ENCODE measurements at places on chromosomes 7 and 10.

- no peak for DNase-seq
Measured at GRCh38 chr10:71725249-71725648, 5.7 kb upstream of the C10orf105 start.

DNA sequence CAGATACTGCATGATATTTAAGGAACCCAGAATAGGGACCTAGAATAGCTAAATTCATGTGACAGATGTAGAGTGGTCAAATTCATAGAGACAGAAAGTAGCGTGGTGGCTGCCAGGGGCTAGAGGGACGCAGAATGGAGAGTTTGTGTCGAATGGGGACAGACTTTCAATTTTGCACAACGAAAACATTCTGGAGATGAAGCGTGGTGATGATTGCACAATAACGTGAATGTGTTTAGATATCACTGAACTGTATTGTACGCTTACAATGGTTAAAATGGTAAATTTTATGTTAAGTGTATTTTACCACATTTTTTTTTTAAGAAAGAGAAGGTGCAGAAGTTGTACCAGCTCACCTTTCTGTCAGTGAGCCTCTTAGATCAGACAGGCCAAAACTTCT is 137.8 kb upstream of the TNS3 start:
- no peak for DNase-seq

GRCh38 chr7:90597563-90598253 is 1.6 kb downstream of the CDK14 start:
- DNase-seq = no peak

DNA sequence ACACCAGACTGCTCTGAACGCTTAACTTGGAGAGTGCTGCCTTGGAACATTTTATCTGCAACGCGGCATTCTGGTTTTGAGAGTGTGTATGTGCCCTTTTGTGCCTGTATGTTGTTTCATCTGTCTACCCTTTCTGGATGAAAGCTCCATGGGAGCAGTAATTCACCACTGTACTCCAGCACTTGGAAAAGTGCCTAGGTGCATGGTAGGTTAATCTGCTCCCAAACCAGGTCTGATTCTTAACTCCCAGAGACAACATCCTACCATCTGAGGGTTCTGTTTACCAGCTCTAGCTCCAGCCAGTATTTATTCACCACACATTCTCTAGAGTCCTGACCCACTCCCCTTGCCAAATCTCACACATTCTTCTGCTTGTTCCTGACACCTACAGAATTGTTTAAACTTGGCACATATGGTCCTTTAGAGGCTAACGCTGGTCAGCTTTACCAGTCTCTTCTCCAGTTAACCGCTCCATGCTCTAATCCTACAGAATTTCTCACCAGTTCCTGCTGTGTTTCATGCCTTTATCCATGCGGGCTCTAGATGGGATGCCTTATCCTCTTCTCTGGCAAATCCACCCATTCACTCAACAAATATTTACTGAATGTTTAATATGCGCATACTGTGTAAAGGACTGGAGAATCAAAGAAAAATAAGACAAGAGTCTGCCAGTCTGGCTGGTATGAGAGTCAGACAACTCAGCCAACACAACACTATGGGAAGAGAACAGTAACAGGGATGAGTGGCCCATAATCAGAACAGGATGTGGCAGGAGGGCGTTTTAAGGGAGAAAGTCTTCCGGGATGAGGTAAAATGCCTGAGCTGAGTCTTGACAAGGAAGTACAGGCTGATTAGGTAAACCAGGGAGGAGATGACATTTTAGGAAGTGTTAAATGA is 46.3 kb downstream of the MTPN start:
- no peak for DNase-seq

DNA sequence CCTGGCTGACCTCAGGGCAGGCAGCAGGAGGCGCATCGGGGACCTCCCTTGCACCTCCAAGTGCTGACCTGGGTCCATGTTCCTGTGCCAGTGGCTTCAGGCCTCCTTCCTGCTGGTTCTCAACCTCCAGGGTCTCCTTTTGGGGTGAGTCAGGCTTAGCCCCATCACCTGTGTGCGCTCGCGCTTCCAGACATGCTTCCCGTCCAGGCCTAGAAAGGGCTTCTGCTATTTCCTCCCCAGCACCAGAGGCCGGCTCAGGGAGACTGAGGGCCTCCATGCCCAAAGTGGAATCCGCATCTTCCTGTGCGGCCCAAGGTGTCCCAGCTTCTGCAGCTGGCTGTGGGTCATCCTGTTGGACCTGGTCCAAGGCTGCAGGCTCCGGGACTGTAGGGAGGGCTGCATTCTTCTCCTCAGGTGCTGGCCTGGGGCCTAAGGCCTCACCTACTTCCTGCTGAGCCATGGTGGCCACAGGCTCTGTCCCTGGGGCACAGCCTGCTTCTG is 5.9 kb downstream of the NACAD start:
- no peak for DNase-seq

DNA sequence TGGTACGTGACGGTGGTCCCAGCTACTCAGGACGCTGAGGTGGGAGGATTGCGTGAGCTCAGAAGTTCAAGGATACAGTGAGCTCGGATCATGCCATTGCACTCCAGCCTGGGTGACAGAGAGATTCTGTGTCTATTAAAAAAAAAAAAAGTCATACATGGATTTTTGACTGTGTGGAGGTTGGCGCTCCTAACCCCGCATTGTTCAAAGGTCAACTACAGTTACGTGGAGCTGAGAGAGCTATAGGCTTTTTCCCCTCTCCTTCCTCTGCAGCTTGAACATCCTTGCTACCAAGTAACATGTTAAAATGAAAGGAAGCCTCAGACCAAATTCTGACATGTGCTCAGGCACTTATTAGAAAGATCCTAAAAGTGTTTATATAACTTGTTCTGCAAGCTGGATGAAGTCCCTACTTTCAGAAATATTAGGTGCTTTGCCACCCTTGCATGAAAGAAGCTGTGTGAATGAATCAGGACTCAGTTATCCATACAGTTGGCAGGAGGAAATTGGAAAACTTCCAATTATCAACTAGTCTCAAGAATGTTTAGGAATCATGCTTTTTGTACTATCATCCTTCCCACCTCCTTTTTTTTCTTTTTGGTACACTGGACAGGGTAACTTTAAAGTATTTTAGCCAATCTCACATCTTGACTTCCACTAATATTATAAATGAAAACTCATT is 12.5 kb upstream of the ST7 start:
- no peak for DNase-seq

DNA sequence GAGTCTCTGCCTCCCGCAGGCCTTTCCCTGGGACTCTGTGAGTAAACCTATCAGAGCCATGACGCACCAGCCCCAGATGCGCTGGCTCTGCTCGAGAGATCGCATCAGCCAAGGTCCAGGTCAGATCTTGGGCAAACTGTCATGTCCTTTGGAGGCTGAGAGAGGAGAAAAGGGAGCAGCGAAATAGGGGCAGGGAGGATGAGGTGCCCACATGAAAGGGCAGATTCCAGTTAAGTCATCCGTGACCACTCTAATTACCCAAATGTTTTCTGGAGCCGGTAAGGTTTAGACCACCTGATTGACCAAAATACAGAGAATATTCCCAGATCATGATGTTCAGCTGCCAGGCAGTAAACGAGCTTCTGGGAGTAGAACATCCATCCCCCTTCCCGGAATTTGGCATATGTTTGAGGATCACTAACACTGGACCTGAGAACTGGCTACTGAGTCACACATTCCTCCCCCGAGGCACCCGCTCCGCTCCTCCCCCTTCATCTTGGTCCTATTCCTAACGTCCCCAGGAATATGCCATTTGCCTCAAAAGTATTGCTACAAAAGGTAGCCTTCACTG is 88.0 kb downstream of the FGFR2 start:
- no peak for DNase-seq

- DNase-seq = no peak
Measured at GRCh38 chr10:33143160-33143728, 185.2 kb upstream of the ITGB1 start.

DNA sequence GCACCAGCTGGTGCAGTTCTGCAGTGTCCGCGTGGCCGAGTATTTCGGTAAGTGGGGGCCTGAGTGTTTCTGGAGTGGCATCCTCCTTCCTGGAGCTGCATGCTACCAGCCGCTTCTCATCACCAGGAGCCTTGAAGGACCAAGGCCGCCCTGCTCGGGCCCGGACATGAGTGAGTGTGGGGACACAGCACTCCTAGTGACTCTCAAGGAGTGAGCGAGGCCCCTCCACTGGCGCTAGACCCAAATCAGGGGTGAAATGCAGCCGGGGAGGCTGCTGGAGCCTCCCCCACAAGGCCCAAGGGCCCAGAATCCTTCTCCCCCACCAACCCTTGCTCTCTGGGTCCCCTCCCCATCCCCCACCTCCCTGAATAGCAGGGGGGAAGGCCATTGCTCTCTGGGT is 48.0 kb downstream of the CAMK2B start:
- no peak for DNase-seq

DNA sequence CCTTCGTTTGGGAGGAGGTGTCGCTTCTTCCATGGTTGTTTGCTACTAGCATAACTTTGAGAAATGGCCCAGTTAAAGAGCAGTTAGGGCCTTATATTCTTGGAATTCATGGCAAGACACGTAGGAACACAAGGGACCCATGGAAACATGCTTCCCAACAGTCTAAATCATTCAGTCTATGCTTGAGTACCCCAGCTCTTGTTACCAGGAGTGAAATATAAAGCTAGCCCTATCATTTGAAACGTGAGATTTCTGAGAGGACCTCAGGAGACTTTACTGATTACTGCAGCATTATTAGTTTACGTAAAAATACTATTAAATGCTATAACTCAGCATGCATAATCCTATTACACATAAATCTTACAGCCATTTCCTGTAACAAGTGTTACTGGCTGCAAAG is 328.6 kb upstream of the CDC14C start:
- no peak for DNase-seq

GRCh38 chr7:2937701-2938513 is 93.8 kb upstream of the GNA12 start:
- DNase-seq = no peak

DNA sequence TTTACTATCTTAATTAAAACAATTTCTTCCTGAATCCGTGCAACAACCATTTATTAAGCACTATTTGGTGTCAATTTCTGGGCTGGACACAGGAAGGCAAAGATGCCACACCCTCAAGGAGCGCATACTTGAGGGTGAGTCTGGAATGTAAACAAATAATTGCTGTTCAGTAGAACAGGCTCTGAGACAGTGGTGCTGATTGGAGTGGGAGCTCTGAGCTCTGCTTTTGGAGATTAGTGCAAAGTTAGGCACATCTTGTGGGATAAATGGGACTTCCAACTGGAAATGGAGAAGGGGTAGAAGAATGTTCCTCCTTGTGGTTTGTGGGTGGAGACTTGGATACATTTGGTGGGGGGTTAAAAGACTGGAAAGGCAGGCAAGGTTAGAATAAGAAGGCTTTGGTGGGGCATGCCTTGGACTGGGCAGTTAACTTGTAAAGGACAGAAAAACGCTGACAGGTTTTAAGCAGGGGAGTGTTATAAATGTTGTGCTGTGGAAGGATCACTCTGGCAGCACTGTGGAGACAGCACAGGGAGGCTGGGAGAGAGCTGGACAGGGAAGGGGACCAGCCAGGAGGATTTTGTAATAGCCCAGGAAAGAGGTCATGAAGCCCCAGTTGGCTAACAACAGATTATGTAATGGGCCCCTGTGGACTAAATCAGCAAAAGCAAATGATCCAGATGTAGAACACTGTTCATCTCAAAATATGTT is 80.7 kb downstream of the ZNF365 start:
- DNase-seq = no peak
